Osteoblast (primary cell): ENCODE measurements at places on chromosomes 1 and 21. TPM values are rescaled to one million over a fixed set of nuclear protein-coding genes. Genes with fewer than 3 reads are reported as not detected.

DNA sequence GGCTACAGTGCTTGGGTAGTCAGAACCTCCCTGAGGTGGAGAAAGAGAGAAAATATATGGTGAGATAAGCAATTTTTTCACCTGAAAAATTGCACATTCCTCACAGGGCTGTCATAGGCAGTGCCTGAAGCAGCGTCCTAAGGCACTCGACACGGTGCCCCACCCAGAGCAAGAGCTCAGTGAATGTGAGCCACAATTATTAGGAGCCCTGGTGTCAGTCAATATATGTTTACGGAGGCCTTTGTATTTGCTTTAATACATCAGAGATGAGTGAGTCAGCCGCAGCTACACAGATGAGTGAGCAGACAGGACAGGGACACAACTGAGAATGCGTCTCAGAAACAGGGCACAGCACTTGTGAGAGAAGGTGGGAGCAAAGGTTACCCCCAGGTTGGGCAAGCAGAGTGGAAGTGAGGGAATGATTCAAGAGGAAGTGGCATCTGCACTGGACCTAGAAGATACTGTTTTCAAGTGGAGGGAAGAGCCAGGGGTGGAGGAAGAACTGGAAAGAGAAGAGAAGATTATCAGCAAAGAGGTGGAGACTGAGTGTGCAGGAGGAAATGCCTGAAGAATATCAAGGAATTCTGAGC, 5.2 kb upstream of the PIGC start:
- peaks cover 13% of the 10 kb centered on the region for H3K4me1 ChIP-seq
- H3K36me3 ChIP-seq = no peaks in the 10 kb centered on the region
- no peak overlapping the region for H3K27ac ChIP-seq

GRCh38 chr21:38619992-38620479, 121.8 kb upstream of the ERG start:
- H3K27ac ChIP-seq = peak overlapping the region; percentile 63
- no peaks in the 10 kb centered on the region for H3K36me3 ChIP-seq
- DNase-seq = no peak
- H3K4me3 ChIP-seq = no peak overlapping the region
- H3K27me3 ChIP-seq = peaks cover 11% of the 10 kb centered on the region
- peaks cover 16% of the 10 kb centered on the region for H3K4me1 ChIP-seq

GRCh38 chr1:224380003-224380402, 23.3 kb downstream of the CNIH4 start:
- no peak overlapping the region for H3K27ac ChIP-seq
- H3K4me3 ChIP-seq = no peak overlapping the region
- DNase-seq = no peak
- H3K36me3 ChIP-seq = peaks cover 11% of the 10 kb centered on the region

DNA sequence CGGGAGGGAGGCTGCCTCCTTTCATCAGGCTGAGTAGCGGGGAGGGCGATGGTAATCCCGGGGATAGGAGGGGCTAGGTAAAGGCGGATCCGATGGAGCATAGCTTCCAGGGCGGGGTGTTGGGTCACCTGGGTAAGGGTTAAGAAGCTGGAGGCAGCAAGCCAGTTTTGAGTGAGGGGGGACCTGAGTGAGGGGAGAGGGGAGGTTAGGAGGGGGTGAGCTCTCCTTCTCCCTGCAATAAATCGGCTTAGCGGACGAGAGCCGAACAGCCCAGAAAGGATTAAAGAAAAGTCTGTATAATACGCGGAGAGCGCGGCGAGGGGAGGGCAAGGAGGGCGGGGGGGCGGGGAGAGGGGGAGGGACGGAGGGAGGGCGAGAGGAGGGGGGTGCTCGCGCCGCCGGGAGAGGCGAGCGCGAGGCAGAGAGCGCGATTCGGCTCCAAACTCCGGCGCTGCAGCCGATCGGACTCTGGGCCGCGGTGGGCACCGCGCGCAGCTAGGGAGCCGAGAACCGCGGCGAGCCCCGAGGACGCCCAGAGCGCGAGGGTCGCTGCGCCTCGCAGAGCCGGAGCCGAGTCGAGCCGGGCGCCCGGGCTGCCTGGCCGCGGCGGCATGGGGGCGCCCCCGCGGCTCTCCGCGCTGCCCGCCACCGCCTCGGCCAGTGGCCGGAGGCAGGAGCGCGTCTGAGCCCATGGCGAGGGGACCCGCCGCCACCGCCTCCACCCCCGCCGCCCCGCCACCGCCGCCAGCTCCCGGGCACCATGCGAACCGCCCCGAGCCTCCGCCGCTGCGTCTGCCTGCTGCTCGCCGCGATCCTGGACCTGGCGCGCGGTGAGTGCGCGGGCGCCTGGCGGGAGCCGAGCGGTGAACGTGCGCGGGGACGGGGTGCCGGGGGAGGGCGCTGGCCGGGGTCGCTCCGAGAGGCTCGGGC, at the start of gene IGSF21:
TSS of gene IGSF21 (plus strand) at position 430 of the 930 bp plus-strand sequence. CDS start at position 761, 331 bp downstream.
- DNase-seq = peak; percentile 69
- H3K27me3 ChIP-seq = peaks cover 64% of the 10 kb centered on the region
- no peak within 1 kb of the TSS for H3K4me3 ChIP-seq
- H3K36me3 ChIP-seq = no peaks in the 10 kb centered on the region

GRCh38 chr1:203649999-203650836, 23.6 kb downstream of the ATP2B4 start:
- peaks cover 20% of the 10 kb centered on the region for H3K4me1 ChIP-seq
- H3K36me3 ChIP-seq = no peaks in the 10 kb centered on the region
- H3K27me3 ChIP-seq = no peaks in the 10 kb centered on the region
- H3K27ac ChIP-seq = peak overlapping the region; percentile 30
- peak; percentile 62 for DNase-seq
- H3K4me3 ChIP-seq = peak overlapping the region; percentile 29

DNA sequence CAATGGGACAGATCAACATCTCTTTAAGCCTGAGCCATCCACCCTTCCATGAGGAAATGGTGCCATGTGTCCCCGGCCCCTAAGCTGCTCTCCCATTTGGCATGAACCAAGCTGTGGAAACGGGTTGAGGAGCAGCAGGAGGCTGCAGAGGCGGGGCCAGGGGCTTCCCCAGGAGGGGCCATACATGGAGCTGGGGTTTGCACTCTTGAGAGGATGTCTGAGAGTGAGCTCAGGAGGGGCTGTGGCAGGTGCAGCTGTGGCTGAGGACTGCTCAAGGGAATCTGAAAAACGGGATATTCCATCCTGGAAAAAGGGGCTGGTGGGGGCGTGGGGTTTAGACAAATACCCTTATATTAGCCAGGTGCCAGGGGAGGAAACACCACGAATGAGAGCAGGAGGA, 7.1 kb upstream of the CLEC20A start:
- no peak overlapping the region for H3K4me3 ChIP-seq
- peaks cover 4% of the 10 kb centered on the region for H3K4me1 ChIP-seq
- no peak overlapping the region for H3K27ac ChIP-seq
- no peak for DNase-seq
- H3K27me3 ChIP-seq = no peaks in the 10 kb centered on the region

GRCh38 chr21:14245711-14246110, 29.8 kb downstream of the RBM11 start:
- no peak overlapping the region for H3K4me3 ChIP-seq
- DNase-seq = no peak
- no peaks in the 10 kb centered on the region for H3K27me3 ChIP-seq

DNA sequence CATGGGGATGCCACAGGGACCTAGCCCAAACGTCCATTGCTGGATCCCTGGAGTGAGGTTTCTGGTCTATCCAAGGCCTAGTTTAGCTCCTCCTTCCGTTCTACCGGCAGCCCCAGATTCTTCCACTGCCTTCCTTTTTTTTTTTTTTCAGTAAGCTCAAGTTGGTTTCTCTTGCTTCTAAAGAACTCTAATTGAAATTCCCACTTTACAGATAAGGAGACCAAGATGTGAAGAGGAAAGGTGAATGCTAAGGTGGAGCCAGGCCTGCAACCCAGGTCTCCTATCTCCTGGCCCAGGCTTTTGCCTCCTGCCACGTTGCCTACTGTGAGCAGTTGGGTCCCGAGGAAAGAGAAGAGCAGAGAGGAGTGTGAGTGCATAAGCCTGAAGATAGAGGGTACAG, 31.5 kb upstream of the CLIC4 start:
- no peak for DNase-seq
- no peaks in the 10 kb centered on the region for H3K27me3 ChIP-seq
- peaks cover 48% of the 10 kb centered on the region for H3K4me1 ChIP-seq
- no peaks in the 10 kb centered on the region for H3K36me3 ChIP-seq
- H3K4me3 ChIP-seq = no peak overlapping the region

DNA sequence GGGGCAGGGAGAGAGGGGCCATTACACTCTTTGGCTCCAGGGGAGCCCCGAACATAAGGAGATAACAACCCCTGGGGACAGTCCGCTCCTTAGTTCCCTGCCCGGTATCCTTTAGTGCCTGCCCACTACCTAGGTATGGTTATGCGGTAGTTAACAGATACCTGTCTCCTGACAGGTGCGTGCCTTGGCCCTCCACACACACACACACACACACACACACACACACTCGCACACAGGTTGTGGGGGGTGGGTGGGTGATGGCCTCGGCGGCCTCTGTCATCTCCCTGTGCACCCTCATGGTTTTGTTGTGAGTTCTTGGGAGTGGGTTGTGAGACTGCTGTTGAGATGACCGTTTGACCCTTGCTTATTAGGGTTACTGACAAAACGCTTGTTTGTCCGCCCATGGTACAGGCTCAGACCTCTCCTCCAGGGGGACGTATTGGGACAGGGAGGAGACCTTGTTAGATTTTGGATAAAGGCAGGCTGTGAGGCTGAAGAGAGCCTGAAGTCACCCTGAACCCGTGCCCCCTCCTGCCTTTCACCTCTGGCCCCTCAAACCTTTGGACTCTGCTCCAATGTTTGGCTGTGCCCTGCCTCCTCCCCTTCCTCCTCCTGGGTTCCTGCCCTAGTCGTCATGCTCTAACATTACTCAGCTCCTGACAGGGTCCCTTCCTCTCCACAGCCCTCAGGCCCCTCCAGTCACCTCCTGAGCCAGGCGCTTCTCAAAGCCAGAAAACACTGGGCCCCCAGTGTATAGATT, 979 bp downstream of the RASSF5 start:
- no peak overlapping the region for H3K27ac ChIP-seq
- peak overlapping the region; percentile 66 for H3K4me3 ChIP-seq
- peaks cover 24% of the 10 kb centered on the region for H3K4me1 ChIP-seq
- H3K27me3 ChIP-seq = peaks cover 24% of the 10 kb centered on the region
- peak; percentile 45 for DNase-seq

DNA sequence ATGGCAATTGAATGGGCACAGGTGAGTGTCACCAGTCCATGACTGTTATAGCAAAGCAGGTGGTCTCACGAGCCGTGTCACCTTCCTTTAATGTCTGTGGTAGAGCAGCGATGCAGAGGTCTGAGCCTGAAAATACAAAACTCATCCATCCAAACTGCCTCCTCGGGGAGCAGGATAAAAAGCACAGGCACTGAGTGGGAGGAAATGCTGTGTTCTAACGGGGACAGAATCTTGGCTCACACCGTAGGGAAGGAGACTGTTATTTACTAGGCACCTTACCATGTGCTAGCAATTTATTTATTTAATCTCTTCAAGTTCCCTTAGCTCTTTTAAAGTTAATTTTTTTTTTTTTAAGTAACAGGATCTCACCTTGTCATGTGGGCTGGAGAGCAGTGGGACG, 1.2 kb downstream of the ASCL5 start:
- no peak overlapping the region for H3K4me3 ChIP-seq
- peaks cover 52% of the 10 kb centered on the region for H3K27me3 ChIP-seq
- no peaks in the 10 kb centered on the region for H3K36me3 ChIP-seq
- no peak for DNase-seq
- H3K27ac ChIP-seq = no peak overlapping the region

- no peaks in the 10 kb centered on the region for H3K36me3 ChIP-seq
- DNase-seq = no peak
These were observed 21.6 kb upstream of the CCSAP start for GRCh38 chr1:229364207-229365065.

DNA sequence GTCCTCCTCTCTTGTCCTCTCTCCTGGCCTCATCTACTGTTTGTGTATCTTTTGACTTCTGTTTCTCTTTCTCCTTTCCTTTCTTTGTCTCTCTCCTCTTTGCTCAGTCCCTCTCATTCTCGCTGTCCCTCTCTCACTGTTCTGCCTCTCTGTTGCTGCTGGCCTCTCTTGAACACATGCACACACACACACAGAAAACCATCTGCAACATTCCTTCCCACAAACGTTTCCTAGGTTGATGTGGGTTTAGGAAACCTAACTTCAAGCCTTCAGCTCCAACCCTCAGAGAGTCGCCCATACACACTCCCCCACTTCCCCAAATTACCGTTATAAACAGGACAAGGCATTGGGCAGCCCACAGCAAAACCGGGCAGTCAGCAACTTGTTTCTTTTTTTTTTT, 10.9 kb upstream of the SSBP3 start:
- H3K4me3 ChIP-seq = no peak overlapping the region
- H3K27ac ChIP-seq = no peak overlapping the region
- H3K27me3 ChIP-seq = no peaks in the 10 kb centered on the region

DNA sequence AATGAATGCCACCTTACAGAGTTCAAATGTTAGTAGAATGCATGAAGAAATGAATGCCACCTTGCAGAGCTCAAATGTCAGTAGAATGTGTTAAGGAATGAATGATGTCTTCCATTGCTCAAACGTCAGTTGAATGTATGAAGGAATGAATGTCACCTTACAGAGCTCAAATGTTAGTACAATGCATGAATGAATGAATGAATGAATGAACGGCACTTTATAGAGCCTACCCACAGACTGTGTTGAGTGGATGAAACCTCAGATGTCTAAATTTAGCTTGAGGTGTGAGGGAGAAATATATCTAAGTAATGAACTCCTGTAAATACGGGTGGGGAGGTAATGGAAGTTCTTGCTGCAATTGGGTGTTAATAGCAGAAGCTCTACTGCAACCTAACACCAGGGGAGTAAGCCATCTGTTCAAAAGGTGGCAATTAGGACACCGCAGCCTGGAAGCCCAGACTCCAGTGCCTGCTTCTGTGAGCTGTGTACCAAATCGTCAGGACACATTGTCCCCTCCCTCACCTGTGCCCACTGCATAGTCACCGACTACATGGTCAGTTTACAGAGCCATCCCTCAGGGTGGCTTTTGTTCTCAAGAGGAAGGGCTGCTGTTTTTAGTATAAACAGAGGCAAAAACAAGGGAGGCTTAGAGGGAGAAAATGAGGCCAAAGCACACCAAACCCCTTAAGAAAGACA, 26.7 kb downstream of the SUSD4 start:
- no peaks in the 10 kb centered on the region for H3K36me3 ChIP-seq
- peaks cover 32% of the 10 kb centered on the region for H3K27me3 ChIP-seq
- no peak overlapping the region for H3K4me3 ChIP-seq
- DNase-seq = no peak

GRCh38 chr1:199522936-199523335, 504.6 kb upstream of the NR5A2 start:
- H3K36me3 ChIP-seq = no peaks in the 10 kb centered on the region
- no peaks in the 10 kb centered on the region for H3K4me1 ChIP-seq
- H3K27ac ChIP-seq = no peak overlapping the region
- H3K4me3 ChIP-seq = no peak overlapping the region
- H3K27me3 ChIP-seq = no peaks in the 10 kb centered on the region

TEX38 gene
- total RNA-seq = 0.29 TPM in 1 of 2 replicates, not detected in the other

HHAT gene
- 5.1 and 7.4 TPM in 2 replicates for total RNA-seq

TSPEAR gene
- total RNA-seq = not detected in 2 replicates

SLC22A15 gene
- total RNA-seq = 14.5 and 16.2 TPM in 2 replicates

TMEM52 gene
- total RNA-seq = not detected in 2 replicates

AADACL3 gene
- not detected in 2 replicates for total RNA-seq

FAM78B gene
- total RNA-seq = 0.29 and 0.36 TPM in 2 replicates

MORC3 gene
- 37.4 and 40.2 TPM in 2 replicates for total RNA-seq

SYDE2 gene
- 13.0 and 13.8 TPM in 2 replicates for total RNA-seq

CLCA1 gene
- not detected in 2 replicates for total RNA-seq

CAPN9 gene
- under 0.01 TPM in 1 of 2 replicates, not detected in the other for total RNA-seq

LHX4 gene
- not detected in 2 replicates for total RNA-seq

MIB2 gene
- 74.0 and 80.7 TPM in 2 replicates for total RNA-seq

SPRR3 gene
- total RNA-seq = not detected in 2 replicates

GJC2 gene
- total RNA-seq = 0.88 and 1.4 TPM in 2 replicates
